ENCODE measurements at places on chromosomes 1 and 21. TPM values are rescaled to one million over a fixed set of nuclear protein-coding genes. Genes with fewer than 3 reads are reported as not detected.

GRCh38 chr1:225580238-225581099, 72.5 kb downstream of the ENAH start:
- peaks cover 61% of the 10 kb centered on the region for H3K4me1 ChIP-seq
- peak overlapping the region; percentile 33 for H3K4me3 ChIP-seq
- peak overlapping the region; percentile 71 for H3K27ac ChIP-seq
- no peaks in the 10 kb centered on the region for H3K27me3 ChIP-seq
- no peaks in the 10 kb centered on the region for H3K36me3 ChIP-seq
- no peak for DNase-seq

GRCh38 chr1:240656531-240656930, 44.6 kb upstream of the GREM2 start:
- H3K27me3 ChIP-seq = no peaks in the 10 kb centered on the region
- H3K27ac ChIP-seq = no peak overlapping the region
- H3K36me3 ChIP-seq = no peaks in the 10 kb centered on the region
- no peaks in the 10 kb centered on the region for H3K4me1 ChIP-seq
- no peak for DNase-seq

CFAP74 gene
- total RNA-seq = not detected

MTOR gene
- total RNA-seq = 34.9 TPM

GRCh38 chr1:63010913-63011660, 227.2 kb downstream of the ATG4C start:
- H3K36me3 ChIP-seq = no peaks in the 10 kb centered on the region
- H3K27me3 ChIP-seq = peaks cover 16% of the 10 kb centered on the region
- peaks cover 8% of the 10 kb centered on the region for H3K4me1 ChIP-seq
- H3K27ac ChIP-seq = no peak overlapping the region
- H3K4me3 ChIP-seq = no peak overlapping the region
- DNase-seq = no peak

GRCh38 chr1:211384524-211384923, 57.9 kb downstream of the TRAF5 start:
- H3K27ac ChIP-seq = no peak overlapping the region
- H3K4me1 ChIP-seq = peaks cover 17% of the 10 kb centered on the region
- H3K4me3 ChIP-seq = no peak overlapping the region

DNA sequence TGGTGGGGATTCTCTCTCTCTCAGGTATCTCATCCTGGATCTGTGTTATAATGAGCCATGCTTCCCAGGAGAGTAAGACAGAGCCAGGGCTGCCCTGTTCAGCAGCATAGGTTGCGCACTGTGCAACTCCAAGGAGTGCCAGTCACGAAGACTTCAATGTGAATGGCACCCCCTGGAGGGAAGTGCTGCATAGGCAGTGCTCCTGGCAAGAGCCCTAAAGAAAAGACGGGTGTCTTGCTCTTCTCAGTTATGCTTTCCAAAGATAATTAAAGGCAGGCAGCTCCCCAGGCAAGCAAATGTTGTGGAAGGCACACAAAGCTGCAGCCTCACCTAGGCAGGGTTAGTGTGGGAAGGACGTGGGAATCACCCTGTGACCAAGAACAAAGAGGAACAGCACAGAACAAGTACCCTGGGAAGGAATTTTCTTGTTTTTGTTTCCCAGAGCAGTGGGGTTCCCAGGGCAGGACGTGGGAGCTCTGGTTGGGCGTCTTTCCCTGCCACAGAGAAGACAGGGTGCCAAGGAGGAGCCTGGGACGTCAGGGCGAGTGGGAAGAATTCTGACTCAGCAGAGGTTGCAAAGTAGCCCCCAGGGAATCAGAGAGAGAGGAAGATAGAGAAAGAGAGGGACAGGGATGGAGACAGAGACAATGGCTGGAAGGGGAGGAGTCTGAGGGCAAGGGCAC, 120.9 kb downstream of the KCNN3 start:
- no peak for DNase-seq
- no peak overlapping the region for H3K4me3 ChIP-seq
- peaks cover 48% of the 10 kb centered on the region for H3K4me1 ChIP-seq
- H3K27ac ChIP-seq = no peak overlapping the region
- no peaks in the 10 kb centered on the region for H3K36me3 ChIP-seq

ADCY10 gene
- 0.22 TPM for total RNA-seq

KIF1B gene
- total RNA-seq = 78.4 TPM

LRRIQ3 gene
- total RNA-seq = 0.44 TPM

- no peaks in the 10 kb centered on the region for H3K36me3 ChIP-seq
- peaks cover 93% of the 10 kb centered on the region for H3K27me3 ChIP-seq
- no peak for DNase-seq
- H3K4me1 ChIP-seq = peaks cover 8% of the 10 kb centered on the region
These were observed 1.4 kb downstream of the ELAVL4 start for GRCh38 chr1:50110151-50110550.

TMEM81 gene
- total RNA-seq = 3.1 TPM

GRCh38 chr1:51922040-51922439, 43.5 kb upstream of the NRDC start:
- no peak overlapping the region for H3K4me3 ChIP-seq
- no peaks in the 10 kb centered on the region for H3K4me1 ChIP-seq
- H3K27ac ChIP-seq = no peak overlapping the region
- no peaks in the 10 kb centered on the region for H3K36me3 ChIP-seq
- H3K27me3 ChIP-seq = peaks cover 85% of the 10 kb centered on the region

CD34 gene
- 69.6 TPM for total RNA-seq

DNA sequence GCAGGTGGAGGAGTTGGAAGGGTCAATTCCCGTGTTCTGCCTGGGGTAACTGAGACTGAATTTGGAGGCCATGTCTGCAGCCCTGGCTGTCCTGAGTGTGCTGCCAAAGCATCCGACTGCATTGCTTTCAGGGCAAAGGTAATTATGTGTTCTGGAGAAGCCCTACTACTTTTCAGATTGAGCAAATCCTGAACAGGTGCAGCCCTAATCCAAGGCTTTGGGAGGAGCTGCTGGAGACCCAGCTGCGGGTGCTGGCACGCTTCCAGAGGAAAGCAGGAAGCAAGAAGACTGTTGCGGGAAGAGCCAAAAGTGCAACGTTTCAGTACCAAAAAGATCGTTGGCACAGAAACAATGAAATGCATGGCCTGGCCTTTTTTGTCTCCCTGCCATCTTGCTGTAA, 73.7 kb upstream of the NRIP1 start:
- no peaks in the 10 kb centered on the region for H3K36me3 ChIP-seq
- no peak overlapping the region for H3K4me3 ChIP-seq

ARHGAP30 gene
- 2.4 TPM for total RNA-seq

THEMIS2 gene
- 4.9 TPM for total RNA-seq

DNA sequence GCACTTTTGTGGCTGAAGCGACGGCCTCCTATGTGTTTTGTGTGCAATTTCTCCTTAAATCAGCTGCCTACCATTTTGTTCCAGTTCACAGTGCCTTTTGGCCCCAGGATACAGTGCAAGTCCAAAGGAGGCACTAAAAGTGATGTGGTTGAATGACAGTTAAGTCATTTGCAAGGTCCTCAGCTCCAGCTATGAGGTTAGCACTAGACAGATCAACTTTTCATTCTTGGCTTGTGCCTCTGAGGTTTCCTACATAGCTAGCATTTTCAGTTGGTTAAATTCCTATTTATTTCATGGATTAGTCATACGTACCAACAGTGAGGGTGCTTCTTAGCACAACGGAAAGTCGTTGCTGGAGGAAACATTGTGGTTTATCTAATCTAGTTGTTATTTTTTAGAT, 59.3 kb upstream of the NTPCR start:
- no peaks in the 10 kb centered on the region for H3K36me3 ChIP-seq
- H3K4me1 ChIP-seq = no peaks in the 10 kb centered on the region
- no peaks in the 10 kb centered on the region for H3K27me3 ChIP-seq
- H3K4me3 ChIP-seq = no peak overlapping the region
- DNase-seq = no peak
- H3K27ac ChIP-seq = no peak overlapping the region

- H3K36me3 ChIP-seq = no peaks in the 10 kb centered on the region
- no peak overlapping the region for H3K4me3 ChIP-seq
- H3K27me3 ChIP-seq = no peaks in the 10 kb centered on the region
- no peaks in the 10 kb centered on the region for H3K4me1 ChIP-seq
- no peak overlapping the region for H3K27ac ChIP-seq
These were observed 227.1 kb downstream of the KCTD3 start for GRCh38 chr1:215794156-215794555.

MORC3 gene
- 19.4 TPM for total RNA-seq

DNA sequence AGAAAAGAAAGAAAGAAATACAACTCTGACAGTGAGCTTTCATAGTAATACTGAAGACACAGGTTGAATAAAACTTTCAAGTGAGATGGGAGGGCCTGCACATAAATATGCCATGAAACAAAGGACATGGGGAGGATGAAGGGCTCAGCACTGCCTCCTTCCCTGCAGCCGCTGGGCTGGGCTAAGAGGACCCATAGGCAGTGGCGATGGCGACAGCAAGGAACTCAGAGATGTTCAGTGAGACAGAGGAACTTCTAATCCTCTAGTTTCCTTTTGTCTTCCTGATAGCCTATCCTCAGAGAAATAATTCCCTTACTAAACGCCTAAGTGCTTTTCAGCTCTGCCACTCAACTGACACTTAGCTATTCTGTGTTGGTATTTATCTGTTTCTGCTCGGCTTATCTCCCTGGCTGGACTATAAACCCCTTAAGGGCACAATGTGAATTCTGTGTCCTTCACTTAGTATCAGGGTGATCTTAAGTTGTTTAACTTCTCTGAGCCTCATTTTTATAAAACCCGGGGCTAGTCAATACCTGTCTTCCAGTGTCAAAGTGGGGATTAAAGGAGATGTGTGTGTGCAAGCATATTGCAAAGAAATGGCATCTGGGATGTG, 24.4 kb upstream of the IER5 start:
- no peaks in the 10 kb centered on the region for H3K36me3 ChIP-seq
- peak overlapping the region; percentile 50 for H3K27ac ChIP-seq
- DNase-seq = no peak

GRCh38 chr1:184788970-184789369, 34.3 kb upstream of the EDEM3 start:
- DNase-seq = no peak
- H3K27ac ChIP-seq = no peak overlapping the region
- peaks cover 25% of the 10 kb centered on the region for H3K4me1 ChIP-seq
- no peak overlapping the region for H3K4me3 ChIP-seq
- H3K27me3 ChIP-seq = no peaks in the 10 kb centered on the region
- no peaks in the 10 kb centered on the region for H3K36me3 ChIP-seq

- no peaks in the 10 kb centered on the region for H3K27me3 ChIP-seq
- no peaks in the 10 kb centered on the region for H3K4me1 ChIP-seq
- DNase-seq = no peak
- H3K36me3 ChIP-seq = no peaks in the 10 kb centered on the region
These were observed 31.0 kb downstream of the NTMT2 start for GRCh38 chr1:170176772-170177171.

ATP1A4 gene
- 0.11 TPM for total RNA-seq

- H3K36me3 ChIP-seq = peaks cover 26% of the 10 kb centered on the region
- no peaks in the 10 kb centered on the region for H3K27me3 ChIP-seq
- H3K4me3 ChIP-seq = no peak overlapping the region
- H3K27ac ChIP-seq = no peak overlapping the region
- peaks cover 9% of the 10 kb centered on the region for H3K4me1 ChIP-seq
These were observed 103.2 kb downstream of the ATF6 start for GRCh38 chr1:161869291-161869690.

KCNT2 gene
- total RNA-seq = 0.60 TPM

DOP1B gene
- 13.6 TPM for total RNA-seq

GRCh38 chr1:76136894-76137293, 62.3 kb downstream of the ST6GALNAC3 start:
- peak overlapping the region; percentile 88 for H3K27ac ChIP-seq
- no peaks in the 10 kb centered on the region for H3K27me3 ChIP-seq
- no peaks in the 10 kb centered on the region for H3K36me3 ChIP-seq

DNA sequence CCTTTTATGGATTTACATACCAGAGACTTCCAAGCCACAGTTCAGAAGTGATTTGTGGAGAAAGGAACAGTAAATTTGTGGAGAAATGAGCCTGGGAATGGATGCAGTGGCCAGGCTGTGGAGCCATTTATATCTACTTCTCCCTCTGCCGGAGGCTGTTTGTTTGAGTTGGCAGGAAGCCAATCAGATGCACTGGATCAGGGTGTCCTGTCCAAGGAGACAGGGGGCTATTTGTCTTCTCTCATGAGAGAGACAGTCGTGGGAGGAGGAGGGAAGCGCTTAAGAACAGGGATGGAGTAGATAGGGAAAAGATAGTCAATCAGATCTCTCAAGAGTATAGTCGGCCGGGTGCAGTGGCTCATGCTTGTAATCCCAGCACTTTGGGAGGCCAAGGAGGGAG, 2.8 kb upstream of the HAPLN2 start:
- peaks cover 29% of the 10 kb centered on the region for H3K4me1 ChIP-seq
- peak overlapping the region; percentile 85 for H3K27ac ChIP-seq
- H3K4me3 ChIP-seq = no peak overlapping the region
- peak; percentile 41 for DNase-seq

ARTN gene
- total RNA-seq = 0.14 TPM

OR2L5 gene
- not detected for total RNA-seq

GRCh38 chr1:180954005-180954800, 41.5 kb downstream of the KIAA1614 start:
- H3K36me3 ChIP-seq = peaks cover 12% of the 10 kb centered on the region
- peak overlapping the region; percentile 74 for H3K4me3 ChIP-seq
- peak; percentile 65 for DNase-seq
- H3K4me1 ChIP-seq = peaks cover 16% of the 10 kb centered on the region

WLS gene
- 113 TPM for total RNA-seq

Data from left ventricle myocardium inferior (tissue), 1 donor.